ENCODE measurements at places on chromosomes 1 and 21. TPM values are rescaled to one million over a fixed set of nuclear protein-coding genes. Genes with fewer than 3 reads are reported as not detected.

The S100A16 gene
- total RNA-seq = 247 TPM

The ELF3 gene
- 2.2 TPM for total RNA-seq

The NBPF20 gene
- 10.0 TPM for total RNA-seq

The OXCT2 gene
- 1.8 TPM for total RNA-seq

The ARMH1 gene
- 0.91 TPM for total RNA-seq
